ENCODE measurements at places on chromosomes 7 and 10.

GRCh38 chr7:159034988-159035387, 109.7 kb downstream of the VIPR2 start:
- no peak for DNase-seq

GRCh38 chr10:11822026-11822756, 965 bp upstream of the PROSER2 start:
- no peak for DNase-seq

GRCh38 chr10:21976739-21977138, 26.8 kb downstream of the DNAJC1 start:
- no peak for DNase-seq

GRCh38 chr10:33228426-33228825, 106.0 kb downstream of the NRP1 start:
- no peak for DNase-seq

GRCh38 chr10:53361281-53361680, 588.7 kb upstream of the MBL2 start:
- DNase-seq, result no peak

- DNase-seq, result no peak
These were observed 20.5 kb upstream of the INPP5A start for GRCh38 chr10:132516771-132517725.

DNA sequence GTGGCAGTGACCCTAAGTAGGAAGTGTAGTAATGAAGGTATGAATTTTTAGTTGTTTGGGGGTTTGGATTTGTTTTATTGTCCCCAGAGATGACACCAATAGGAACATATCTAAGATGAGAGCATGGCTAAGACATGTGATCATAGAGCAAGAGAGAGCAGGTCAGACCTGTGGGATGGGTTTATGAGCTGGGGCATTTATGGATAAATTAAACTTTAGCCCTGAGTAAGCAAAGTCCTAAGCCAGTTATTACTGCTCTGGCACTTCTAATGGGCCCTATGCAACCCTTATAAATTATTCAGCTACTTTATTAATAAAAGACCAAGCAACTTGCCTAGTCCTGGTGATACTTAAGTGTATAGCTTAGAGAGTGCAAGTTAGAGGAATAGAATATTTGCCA, 85.1 kb downstream of the LRRC4 start:
- DNase-seq, result no peak

- no peak for DNase-seq
These were observed 387.5 kb upstream of the GALNT17 start for GRCh38 chr7:70744492-70744891.
